ENCODE measurements at places on chromosomes 1 and 21.

DNA sequence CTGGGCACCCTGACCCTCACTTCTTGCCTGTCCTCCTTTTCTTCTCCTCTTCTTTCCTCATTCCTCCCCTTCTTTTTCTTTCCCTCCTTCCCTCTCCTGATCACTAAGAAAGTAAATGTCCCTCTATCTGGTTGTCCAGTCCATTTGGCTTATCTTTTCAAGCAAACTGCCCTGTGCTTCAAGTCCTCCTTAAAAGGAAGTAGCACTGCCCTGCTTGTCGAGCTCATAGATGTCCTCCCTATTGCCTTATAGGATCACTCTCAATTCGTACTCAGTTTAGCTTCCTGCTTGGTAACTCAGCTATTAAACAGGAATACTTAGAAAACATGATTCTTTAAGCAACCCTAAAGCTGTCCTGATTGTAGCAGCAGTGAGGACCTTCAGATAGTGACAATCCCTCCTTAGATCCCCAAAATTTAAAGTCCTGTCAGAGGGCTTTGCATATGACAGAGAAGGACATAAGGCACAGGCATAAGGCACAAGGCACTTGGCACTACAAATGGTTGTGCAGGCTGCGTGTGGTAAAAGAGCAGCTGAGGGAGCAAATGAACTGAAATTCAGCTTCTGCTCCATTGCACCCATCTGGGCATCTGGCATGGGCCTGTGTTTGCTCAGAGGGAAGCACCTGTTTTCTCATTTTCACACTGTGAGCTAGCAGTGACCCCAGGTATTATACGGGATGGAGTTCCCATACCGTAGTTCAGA is 26.1 kb upstream of the SLAMF6 start:
- DNase-seq: no peak

GRCh38 chr1:201483373-201483949 is 14.5 kb upstream of the PHLDA3 start:
- no peak for DNase-seq

- no peak for DNase-seq
Measured at GRCh38 chr1:30615076-30615795, 108.1 kb downstream of the MATN1 start.

DNA sequence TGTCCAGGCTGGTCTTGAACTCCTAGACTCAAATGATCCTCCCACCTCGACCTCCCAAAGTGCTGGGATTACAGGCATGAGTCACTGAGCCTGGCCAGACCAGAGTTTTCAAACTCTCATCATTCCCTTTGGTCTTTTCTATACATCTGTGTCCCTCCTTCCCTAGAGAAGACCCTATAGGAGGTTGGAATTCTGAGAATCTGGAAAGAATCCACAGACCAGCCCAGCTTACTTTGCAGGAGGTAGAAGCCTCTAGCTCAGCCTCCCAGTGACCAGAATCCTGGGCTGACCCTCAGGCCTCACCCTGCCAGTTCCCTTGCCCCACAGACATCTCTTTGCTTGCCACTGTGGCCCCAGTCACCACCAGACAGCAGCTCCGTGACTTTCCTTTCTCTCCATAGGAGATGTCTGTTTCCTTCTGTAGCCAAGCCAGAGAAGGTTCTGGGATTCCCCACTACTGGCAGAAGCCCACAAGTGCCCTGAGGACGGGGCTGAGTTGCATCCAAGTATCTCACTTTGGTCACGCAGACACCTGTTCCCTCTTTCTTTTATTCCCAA is 34.7 kb upstream of the KHDRBS1 start:
- no peak for DNase-seq

- no peak for DNase-seq
Measured at GRCh38 chr1:118338936-118339335, 153.9 kb upstream of the SPAG17 start.

GRCh38 chr1:51750729-51751128 is 127.8 kb downstream of the NRDC start:
- DNase-seq: no peak

GRCh38 chr1:12436345-12436658 is 181.7 kb downstream of the DHRS3 start:
- no peak for DNase-seq

DNA sequence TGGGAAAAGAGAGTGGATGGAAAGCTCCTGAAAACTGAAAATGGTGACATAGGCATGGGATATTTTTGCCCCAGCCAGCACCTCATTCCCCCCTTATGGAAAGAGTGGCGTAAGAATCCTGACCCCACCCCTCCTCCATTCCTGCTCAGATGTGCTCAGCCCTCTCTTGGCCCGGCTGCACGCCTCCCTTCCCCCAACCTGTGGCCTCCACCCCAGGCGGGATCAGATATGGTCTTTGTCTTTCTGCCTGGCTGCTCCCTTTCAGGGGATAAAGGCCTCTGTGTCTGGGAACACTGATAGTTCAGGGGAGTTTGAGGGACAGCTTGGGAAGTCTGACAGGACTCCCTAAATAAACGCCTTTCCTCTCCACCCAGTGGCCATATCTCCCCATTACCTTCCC is 49.8 kb downstream of the KIRREL1 start:
- no peak for DNase-seq

DNA sequence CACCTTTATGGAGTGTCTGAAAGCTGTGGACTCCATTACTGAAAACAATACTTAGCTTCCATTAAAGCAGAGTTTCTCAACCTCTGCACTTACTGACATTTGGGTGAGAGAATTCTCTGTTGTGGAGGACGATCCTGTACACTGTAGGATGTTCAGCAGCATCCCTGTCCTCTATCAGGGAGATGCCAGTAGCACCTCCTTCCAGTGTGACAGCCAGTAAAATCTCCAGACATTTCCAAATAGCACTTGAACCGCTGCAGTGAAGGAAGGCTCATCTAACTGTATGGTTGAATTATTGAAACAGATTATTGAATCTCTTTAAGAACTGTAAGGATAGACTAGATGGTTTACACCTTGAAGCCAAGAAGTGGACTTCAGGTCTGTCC is 3.1 kb downstream of the PRDM2 start:
- no peak for DNase-seq

DNA sequence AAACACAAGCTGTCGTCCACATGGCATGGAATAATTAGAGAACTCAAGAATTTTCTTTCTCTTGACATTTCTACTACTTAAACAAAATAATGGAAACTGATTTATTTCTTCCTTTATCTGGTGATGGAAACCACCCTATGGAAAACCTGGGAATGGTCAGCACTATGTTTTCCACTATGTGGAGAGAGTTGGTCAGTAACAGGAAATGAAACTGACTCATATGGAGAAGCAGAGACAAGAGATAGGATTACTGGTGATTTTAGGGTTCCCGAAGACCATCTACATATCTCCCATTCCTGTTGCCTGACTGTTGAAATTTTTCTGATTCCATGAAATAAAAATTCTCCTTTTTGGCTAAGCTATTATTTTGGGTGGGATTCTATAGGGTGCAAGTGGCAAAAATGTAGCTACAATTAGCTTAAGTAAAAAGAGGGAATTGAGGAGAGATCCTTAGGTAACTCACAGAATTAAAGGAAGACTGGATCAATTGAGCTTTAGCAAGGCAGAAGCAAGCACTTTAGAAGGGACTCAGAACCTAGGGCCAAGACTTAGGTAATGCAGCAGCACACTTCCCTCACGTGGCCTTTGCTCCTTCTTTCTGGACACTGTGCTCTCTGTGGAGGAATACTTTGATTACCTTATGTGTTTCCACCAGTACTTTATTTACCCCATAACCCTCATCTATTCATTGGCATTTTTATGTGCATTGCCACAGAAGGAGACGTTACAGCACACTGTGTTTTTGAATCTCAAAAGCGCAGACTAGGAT is 89.6 kb downstream of the LEPR start:
- DNase-seq: no peak

DNA sequence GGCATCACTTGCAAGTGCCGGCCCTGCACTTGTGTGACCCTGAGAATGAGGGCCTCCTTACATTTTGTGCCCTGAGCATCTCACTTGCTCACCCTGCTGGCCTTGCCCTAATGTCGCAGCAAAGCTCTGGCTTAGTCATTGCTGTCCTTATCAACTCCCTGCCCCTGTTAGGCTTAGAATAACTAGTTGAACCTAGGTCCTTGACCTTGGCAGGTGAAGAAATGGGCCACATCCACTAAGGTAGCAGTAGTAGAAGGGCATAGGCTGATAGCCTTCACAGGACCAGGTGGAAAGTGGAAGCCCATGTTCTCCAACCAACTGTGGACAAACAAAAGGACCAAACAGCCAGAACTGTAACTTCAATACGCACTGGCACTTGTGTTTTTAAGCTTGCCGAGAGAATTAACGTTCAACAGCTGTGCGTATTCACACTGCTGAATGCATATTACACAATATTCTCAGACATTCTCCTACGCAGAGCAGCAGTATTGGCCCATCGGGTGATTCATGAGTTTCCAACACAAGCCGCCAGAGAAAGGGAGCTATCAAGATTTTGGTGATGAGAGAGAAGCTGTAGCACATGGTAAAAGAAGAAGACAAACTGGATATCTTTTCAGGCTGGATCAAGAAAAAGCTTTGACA is 27.7 kb upstream of the PTGFRN start:
- DNase-seq: peak; percentile 18

- DNase-seq: no peak
Measured at GRCh38 chr1:204150702-204151551, 917 bp downstream of the ETNK2 start.

- no peak for DNase-seq
Measured at GRCh38 chr1:69523461-69523860, 44.3 kb upstream of the LRRC7 start.

DNA sequence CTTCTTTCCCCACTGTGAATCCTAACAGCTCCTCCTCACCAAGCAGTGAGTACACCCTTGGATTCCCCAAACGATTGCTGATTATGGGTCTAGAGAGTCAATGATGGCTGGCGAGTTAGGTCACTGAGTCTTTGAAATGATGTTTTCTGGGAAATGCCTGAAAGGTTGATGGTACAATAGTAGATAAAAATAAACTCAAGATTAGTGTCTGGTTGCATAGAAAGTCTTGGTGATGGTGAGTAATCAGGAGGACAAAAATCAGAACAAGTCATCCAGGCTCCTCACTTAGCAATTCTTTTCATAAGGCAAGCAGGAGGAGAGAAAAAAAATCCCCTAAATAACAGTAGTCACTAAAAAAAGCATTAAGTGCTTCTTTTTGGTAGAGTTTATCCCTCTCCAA is 22.6 kb downstream of the HLX start:
- no peak for DNase-seq

DNA sequence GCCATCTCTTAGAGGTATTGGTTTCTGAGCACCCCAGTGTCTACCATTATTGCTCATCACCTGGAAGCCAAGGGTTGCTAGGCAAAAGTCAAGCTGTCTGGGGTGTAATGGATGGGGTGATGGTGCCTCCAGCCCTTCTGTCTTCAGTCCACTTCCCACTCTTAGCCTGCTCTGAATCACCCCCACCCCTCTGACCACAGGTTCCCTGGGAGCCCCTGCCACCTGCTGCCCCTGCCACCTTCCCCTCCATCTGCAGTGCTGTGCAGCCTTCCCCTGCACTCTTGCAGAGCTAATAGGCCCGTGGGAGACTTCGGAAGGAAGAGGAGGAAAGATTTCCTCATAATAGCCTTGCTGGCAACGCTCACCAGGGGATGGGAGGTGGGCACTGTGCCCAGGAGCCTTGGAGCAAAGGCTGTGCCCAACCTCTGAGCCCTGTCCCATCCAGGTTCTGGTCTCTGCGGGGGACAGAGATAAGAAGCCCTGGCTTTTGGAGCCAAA is 35.5 kb downstream of the CAPN2 start:
- no peak for DNase-seq

GRCh38 chr1:44631647-44632539 is 42.4 kb downstream of the TMEM53 start:
- DNase-seq: peak; percentile 87

- no peak for DNase-seq
Measured at GRCh38 chr1:51719146-51719545, 102.3 kb downstream of the OSBPL9 start.

- no peak for DNase-seq
Measured at GRCh38 chr1:179228783-179229213, 679 bp downstream of the ABL2 start.

- DNase-seq: no peak
Measured at GRCh38 chr1:208026880-208027438, 116.0 kb upstream of the CD34 start.

All from LoVo (cell line).